Fibroblast of the aortic adventitia (primary cell): ENCODE measurements at places on chromosomes 6 and 20.

DNA sequence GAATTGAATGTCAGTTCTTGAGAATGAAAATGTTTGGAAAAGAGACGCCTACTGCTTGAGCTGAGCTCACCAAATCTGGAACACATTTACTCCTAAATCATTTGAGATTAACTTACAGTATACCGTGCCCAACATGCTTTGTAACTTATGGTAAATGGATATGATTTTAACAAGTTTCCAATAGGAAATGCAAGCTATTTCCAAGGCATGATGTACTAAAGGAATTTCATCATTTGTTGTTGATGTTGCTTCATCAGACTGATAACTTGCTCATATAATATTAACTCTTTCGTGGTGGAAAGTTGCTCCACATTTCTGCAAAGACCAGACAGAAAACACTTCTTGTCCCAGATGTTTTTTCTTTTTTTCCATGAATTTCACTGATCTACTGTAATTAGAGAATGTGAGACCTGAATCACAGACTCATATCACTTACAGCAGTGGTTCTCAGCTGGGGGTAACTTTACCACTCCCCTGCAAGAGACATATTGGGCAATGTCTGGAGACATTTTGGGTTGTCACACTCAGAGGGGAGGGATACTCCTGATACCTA, 116.6 kb upstream of the TRAF3IP2 start:
- peak; percentile 93 for DNase-seq

- no peak for DNase-seq
Observed at GRCh38 chr6:143164565-143165105, 103.9 kb downstream of the AIG1 start.

DNA sequence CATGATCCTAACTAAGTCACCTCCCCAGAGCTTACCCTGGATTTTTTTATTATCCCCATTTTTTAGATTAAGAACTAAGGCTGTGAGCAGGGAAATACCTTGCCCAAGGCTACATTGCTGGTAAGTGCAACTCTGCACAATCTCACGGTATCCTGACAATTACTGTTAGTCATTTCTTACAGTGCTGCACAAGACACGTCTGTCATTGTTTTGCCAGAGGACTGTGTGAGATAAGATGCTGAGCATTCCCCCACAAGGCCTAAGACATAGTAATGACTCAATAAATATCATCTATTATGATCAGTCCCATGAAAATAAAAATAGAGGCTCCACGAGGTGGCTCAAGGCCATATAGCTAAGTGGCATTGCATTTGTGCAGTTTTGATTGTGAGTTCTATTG, 21.0 kb downstream of the PFDN4 start:
- DNase-seq: peak; percentile 93

GRCh38 chr6:162621246-162621645, 106.3 kb downstream of the PRKN start:
- peak; percentile 1 for DNase-seq

DNA sequence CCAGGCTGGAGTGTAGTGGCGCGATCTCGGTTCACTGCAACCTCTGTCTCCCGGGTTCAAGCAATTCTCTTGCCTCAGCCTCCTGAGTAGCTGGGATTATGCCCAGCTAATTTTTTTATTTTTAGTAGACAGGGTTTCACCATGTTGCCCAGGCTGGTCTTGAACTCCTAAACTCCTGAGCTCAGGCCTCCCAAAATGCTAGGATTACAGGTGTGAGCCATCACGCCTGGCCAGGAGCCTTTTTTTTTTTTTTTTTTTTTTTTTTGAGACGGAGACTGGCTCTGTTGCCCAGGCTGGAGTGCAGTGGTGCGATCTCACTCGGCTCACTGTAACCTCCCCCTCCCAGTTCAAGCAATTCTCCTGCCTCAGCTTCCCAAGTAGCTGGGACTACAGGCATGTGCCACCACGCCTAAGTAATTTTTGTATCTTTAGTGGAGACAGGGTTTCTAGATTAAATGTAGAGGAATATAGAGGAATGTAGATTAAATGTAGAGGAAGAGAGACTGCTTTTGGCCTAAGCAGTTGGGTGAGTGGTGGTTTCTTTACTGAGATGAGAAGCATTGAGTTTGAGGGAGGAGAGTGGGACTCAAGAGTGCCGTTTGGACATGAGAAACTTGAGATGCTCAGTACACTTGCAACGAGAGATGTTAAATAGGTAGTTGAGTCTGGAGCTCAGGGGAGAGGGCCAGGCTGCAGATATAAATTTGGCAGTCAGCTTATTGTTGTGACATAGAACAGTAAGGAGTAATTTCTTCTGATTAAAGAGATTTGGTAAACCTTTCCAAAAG, 16.7 kb downstream of the VAPB start:
- peak; percentile 41 for DNase-seq

DNA sequence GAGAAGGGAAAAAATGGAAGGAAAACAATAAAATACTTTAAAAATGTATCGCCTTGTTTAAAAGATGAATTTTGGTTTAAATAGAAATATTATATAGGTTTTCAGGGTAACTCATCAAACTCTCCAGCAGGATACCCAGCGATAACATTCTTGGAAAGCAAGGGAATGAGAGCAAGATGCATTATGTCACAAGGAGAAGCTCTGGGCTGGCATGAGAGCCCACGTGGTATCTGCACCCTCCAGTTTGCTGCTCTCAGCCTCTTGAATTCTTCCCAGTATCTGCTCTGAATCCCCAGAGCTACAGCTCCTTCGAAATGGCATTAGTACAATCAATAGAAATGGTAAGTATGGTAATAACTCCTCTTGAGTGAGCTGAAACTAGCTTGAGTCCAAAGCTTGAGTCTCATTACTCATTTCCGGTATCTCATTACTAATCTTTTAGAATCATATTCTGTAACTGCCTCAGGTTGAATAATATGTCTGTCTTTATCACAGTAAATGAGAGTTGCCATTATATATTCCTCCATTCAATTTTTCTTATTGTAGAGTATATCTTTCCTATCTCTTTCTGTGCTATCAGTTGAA, 4.9 kb upstream of the TMEM242 start:
- peak; percentile 31 for DNase-seq
